CD4-positive, alpha-beta T cell treated with Interleukin-6 at 100 ng/mL for 8 hours (primary cell): ENCODE measurements at places on chromosomes 16 and 17.

GRCh38 chr16:20681821-20682760, 15.4 kb downstream of the ACSM1 start:
- DNase-seq: no peak

DNA sequence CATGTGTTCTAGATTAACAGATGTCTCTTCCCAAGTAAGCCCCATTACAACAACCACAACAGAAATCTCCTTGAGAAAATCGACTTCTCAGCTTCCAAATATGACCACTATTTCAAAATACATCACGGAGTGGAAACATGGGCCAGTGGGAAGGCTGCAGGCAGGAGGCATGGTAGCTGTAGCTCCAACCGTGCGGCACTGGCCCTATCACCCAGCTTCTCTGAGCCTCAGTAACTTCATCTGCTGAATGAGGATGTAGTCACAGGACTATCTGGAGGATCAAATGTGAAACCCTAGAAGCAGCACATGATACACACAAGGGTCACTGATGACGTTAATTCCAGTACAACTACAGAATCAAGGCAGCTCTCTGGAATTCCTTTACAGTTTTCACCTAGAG, 112.2 kb downstream of the VPS53 start:
- no peak for DNase-seq

GRCh38 chr17:4676791-4677190, 27.1 kb downstream of the PELP1 start:
- no peak for DNase-seq

DNA sequence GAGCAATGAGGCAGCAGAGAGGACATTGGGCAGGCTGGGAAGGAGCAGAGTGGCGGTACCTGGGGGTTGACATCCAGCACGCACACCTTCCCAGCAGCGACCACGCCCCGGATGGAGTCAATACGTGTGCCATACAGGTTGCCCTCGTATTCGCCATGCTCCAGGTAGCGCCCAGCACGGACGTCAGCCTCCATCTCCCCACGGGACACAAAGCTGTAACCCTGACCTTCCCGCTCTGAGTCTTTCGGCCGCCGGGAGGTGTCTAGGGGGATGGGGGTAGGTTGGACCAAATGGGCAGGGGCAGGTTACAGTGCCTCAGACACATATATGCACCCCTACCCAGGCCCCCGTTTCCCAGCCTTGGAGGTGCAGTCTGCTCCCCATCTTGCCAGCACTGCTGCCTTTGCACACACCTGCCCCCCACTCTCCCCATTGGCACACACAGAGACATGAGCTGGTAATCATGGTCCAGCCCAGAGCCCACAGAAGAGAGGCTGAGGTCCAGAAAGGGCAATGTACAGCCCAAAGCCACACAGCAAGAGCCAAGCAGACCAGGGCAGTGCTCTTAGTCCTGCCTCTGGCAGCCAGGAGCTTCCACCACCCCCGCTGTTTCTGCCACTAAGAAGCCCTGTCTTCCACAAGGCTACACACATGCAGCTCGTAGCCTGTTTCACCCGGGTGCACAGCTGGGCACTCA, 27.5 kb downstream of the MPP2 start:
- no peak for DNase-seq

- DNase-seq: no peak
Measured at GRCh38 chr17:80990921-80991644, 558 bp upstream of the CHMP6 start.

GRCh38 chr17:31388351-31388750, 3.1 kb upstream of the RAB11FIP4 start:
- DNase-seq: no peak

- DNase-seq: no peak
Measured at GRCh38 chr16:57528499-57529390, 7.6 kb downstream of the CCDC102A start.

DNA sequence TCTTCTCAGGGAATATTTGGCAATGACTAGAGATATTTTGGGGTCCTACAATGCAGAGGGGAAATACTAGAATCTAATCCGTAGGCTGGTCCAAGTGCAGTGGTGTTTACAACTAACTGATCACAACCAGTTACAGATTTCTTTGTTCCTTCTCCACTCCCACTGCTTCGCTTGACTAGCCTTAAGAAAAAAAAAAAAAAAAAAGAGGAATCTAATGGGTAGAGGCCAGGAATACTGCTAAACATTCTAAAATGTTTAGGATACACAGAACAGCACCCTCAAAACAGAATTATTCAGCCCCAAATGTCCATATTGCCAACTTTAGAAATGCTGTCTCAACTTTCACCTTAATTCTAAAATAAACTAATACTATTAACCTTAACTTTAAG, 49.0 kb upstream of the SKAP1 start:
- no peak for DNase-seq

DNA sequence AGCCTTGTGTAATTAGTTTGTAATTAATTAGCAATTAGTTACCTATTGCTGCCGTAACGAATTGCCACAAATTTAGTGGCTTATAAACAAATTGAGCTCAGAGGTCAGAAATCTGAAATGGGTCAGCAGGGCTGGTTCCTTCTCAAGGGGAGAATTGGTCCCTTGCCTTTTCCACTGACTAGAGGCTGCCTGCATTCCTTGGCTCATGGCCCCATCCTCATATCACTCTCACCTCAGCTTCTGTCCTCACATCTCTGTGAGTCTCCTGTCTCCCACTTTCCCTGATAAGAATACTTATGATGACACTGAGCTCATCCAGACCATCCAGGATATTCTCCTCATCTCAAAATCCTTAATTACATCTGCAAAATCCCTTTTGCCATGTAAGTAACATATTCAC, 31.0 kb upstream of the NGFR start:
- no peak for DNase-seq

DNA sequence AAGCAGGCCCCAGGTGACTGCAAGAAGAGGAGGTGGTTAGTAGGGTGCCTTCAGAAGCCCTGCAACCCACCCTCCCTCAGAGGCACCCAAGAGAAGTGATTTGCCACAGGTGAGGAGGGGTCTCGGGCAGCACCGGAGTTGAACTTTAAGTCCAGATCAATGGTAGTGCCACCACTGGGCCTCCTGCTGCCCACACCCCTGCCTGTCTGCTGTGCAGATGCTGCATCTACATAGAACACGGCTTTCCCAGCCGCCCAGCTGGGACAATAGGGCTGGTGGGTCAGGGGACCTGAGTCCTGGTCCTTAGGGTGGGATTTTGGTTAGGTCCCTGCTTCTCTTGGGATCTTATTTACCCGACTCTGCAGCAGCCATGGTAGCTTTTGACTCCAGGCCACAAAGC, 17.6 kb upstream of the FAM83G start:
- no peak for DNase-seq

DNA sequence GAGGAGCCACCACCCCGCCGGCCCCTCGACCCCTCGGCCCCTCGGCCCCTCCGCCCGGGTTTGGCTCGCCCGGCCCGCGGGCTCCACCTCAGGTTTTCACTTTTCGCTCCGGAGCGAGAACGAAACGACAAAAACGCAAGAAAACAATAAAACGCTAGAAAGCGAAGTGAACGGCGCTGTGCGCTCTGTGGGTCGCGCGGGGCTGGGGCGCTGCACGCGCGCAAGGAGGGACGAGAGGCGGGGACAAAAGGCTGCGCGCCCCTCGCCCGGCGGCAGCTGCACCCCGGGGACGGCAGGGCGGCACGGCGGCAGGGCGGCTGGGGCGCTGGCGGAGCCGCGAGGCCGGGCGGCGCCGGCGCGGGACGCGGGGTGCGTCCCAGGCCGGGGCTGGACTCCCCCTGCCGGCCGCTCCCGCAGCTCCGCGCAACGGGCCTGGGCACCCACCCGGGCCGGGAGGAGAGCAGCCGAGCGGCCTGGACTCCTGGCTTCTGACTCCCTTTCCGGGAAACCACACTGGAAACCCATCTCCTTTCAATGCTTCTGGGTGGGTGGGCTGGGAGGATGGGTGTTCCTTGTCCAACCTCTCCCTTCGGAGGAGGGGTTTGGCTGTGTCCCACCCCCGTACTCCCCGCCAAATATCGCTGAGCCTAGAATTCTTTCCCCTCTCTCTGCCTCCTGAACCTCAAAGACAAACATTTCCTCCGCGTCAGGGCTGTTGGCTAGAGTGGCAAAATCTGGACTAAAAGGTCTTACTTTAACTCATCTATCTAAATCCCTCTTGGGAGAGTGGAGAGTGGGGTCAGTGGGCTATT, 9.9 kb downstream of the TBX2 start:
- no peak for DNase-seq

- DNase-seq: no peak
Measured at GRCh38 chr17:27868565-27868964, 24.6 kb downstream of the LYRM9 start.
